ENCODE measurements at places on chromosomes 7 and 10. TPM values are rescaled to one million over a fixed set of nuclear protein-coding genes. Genes with fewer than 3 reads are reported as not detected.

LIPM gene
- not detected for total RNA-seq

ALOX5 gene
- 0.15 TPM for total RNA-seq

RNF133 gene
- total RNA-seq, result 1.1 TPM

CLCN1 gene
- not detected for total RNA-seq

ATOH7 gene
- total RNA-seq, result not detected

KCP gene
- not detected for total RNA-seq

HOXA4 gene
- 0.30 TPM for total RNA-seq

VAX1 gene
- total RNA-seq, result not detected

SFTPD gene
- not detected for total RNA-seq

ABLIM1 gene
- total RNA-seq, result 28.6 TPM

SORBS1 gene
- 0.32 TPM for total RNA-seq

TSPAN33 gene
- 0.30 TPM for total RNA-seq

MYL10 gene
- total RNA-seq, result not detected

KLF14 gene
- total RNA-seq, result 0.15 TPM

DNAJB12 gene
- 18.2 TPM for total RNA-seq

CUZD1 gene
- 0.91 TPM for total RNA-seq

SPDYE6 gene
- not detected for total RNA-seq

CHN2 gene
- under 0.01 TPM for total RNA-seq

ADCYAP1R1 gene
- total RNA-seq, result 4.2 TPM

ADGRA1 gene
- not detected for total RNA-seq

SHTN1 gene
- total RNA-seq, result 4.2 TPM

DRGX gene
- total RNA-seq, result not detected

ZNF273 gene
- total RNA-seq, result 4.6 TPM

PRLHR gene
- not detected for total RNA-seq

THSD7A gene
- total RNA-seq, result 14.3 TPM

ELMO1 gene
- 28.3 TPM for total RNA-seq

VWC2 gene
- not detected for total RNA-seq

SAMD9 gene
- 11.0 TPM for total RNA-seq

CYP26C1 gene
- 0.32 TPM for total RNA-seq

MALSU1 gene
- 59.1 TPM for total RNA-seq

NRCAM gene
- total RNA-seq, result 31.9 TPM

KAZALD1 gene
- 3.6 TPM for total RNA-seq

BAZ1B gene
- total RNA-seq, result 43.5 TPM

CASP2 gene
- 21.4 TPM for total RNA-seq

GPR146 gene
- 12.0 TPM for total RNA-seq

TMEM213 gene
- not detected for total RNA-seq

FAM25A gene
- not detected for total RNA-seq

CDH23 gene
- total RNA-seq, result under 0.01 TPM

SPAG6 gene
- not detected for total RNA-seq

HKDC1 gene
- not detected for total RNA-seq

CPXM2 gene
- total RNA-seq, result 2.1 TPM

GSDME gene
- total RNA-seq, result 41.3 TPM

PNLIPRP3 gene
- not detected for total RNA-seq

EGR2 gene
- total RNA-seq, result not detected

MUC3A gene
- total RNA-seq, result not detected

CCDC3 gene
- total RNA-seq, result 0.61 TPM

WEE2 gene
- not detected for total RNA-seq

CCL26 gene
- total RNA-seq, result not detected

HOXA6 gene
- total RNA-seq, result 2.6 TPM

FBXL13 gene
- 4.4 TPM for total RNA-seq

TFR2 gene
- total RNA-seq, result not detected

GDF10 gene
- total RNA-seq, result under 0.01 TPM

HTR7 gene
- 0.32 TPM for total RNA-seq

NUTM2B gene
- total RNA-seq, result 0.15 TPM

OR2A5 gene
- total RNA-seq, result not detected

Data from epithelial cell of umbilical artery (primary cell).